ENCODE measurements at places on chromosomes 1 and 21.

DNA sequence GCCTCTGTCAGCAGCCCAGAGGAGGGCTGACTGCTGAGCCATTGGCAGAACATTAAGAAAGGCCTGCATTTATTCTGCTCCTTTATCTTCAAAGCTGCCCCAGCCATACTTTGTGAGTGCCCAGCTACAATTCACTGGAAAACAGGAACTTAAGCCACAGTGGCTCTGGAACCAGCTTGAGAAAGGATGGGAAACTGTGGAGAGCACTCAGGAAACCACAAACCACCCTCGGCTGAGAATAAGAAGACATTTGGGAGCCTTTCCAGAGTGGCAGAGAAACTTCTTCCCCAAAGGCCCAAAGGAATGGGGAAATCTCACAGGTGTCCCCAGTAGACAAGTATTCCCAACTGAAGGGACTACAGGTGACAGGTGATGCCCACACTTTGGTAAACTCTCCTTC, 1.8 kb downstream of the LAMB3 start:
- DNase-seq, result no peak

DNA sequence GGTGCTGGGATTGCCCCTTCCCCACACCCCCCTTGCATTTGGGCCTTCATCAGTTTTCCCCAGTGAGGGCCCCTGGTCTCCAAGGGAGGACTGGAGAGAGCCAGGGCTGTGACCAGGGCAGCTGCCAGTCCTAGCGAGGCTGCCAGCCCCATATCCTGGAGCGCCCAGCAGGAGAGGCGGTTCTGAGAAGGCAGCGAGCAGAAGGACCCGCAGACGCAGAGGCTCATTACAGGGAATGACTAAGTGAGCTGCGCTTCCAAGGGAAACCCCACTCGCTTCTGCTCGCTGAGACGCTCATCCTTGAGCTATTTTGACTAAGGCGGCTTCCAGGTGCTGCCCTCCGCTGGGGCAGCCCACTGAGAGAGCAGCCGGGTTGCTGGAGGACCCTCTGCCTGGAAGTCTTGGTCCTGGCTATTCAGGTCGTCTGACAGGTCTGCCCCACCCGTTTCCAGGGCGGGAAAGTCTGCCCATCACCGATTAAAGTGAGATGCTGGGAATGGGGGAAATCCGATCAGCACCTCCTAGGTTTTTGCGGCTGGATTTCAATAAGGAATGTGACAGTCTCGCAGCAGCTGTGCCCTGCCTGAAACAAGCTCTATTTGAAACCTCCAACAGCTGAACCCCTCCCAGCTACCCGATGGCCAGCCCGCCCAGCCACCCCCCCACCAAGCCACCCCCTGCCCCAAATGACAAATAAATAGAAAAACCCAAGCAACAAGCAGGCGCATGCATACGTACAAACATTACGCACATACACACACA, 2.8 kb downstream of the KCNN3 start:
- DNase-seq, result peak; percentile 15

DNA sequence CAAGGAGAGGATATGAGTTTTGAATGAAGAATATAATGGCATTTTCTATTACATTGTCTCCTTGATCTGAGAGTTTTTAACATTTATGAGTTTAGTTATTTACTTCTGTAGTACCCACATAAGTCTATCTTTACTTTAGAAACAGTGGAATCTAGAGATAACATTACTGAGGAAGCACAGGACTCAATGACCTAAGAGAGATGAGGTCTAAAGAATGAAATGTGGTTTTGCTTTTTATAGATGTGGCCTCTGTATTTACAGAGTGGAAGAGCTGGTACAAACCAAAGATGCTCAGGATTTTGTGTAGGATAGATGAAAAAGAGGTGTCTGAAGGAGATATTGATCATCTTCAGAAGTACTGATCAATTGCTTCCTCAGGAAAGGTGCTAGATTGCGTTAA, 177.3 kb downstream of the KCTD3 start:
- DNase-seq, result no peak

DNA sequence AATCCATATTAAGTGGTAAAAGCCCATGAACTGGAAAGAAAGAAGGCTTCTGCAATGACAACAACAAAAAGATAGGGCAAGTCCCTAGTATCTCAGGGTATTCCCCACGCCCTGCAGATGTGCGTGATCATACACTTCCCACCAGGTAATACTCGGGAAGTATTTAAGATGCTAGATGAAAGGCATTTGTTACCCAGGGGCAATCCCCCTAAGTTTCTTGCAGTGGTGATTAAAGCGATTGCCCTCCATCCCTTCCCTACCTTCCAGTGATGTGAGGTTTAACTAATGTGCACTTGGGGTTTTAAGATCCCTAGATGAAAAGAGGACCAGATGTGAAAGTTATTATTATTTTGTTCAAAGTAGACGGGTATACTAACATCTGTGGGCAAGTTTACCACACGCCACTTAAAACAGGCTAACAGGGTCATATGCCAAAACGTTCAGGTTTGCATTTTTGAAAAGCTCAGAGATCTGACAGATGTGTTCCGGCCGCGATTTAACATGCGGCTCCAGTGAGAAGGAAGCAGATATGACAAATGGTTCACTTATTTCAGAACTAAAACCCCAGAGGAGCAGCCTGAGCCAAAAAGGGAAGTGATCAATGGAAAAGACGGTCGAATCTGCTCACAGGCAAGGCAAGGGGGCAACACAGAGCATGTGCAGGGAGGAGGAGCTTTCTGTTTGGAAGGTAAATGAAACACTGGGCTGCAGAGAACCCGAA, 17.4 kb downstream of the TIAM1 start:
- DNase-seq, result no peak

DNA sequence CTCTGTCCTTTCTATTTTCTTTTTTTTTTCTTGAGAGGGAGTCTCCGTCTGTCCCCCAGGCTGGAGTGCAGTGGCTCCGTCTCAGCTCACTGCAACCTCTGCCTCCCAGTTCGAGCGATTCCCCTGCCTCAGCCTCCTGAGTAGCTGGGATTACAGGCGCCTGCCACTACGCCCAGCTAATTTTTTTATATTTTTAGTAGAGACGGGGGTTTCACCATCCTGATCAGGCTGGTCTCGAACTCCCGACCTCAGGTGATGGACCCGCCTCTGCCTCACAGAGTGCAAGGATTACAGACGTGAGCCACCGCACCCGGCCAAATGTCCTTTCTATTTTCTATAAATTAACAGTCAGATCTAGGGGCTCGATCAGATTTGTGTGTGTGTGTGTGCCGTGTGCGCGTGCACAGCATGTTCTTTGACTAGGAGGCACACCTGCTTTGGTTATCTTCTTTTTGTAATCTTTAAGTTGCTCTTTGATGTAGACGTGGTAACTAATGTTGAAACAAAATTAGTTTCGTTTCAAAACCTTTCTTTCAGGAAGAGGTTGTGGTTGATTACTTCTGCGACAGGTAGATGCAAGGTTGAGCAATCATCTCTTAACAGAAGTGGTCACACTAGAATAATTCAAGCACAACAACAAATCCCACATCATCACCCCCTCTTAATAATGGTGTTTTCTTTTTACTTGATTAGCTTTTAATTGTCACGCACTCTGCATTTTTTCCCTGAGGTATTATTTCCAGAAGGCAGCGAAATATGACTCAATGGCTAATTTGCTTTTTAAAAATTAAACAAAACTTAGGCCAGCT, 779 bp upstream of the DEGS1 start:
- DNase-seq, result no peak

DNA sequence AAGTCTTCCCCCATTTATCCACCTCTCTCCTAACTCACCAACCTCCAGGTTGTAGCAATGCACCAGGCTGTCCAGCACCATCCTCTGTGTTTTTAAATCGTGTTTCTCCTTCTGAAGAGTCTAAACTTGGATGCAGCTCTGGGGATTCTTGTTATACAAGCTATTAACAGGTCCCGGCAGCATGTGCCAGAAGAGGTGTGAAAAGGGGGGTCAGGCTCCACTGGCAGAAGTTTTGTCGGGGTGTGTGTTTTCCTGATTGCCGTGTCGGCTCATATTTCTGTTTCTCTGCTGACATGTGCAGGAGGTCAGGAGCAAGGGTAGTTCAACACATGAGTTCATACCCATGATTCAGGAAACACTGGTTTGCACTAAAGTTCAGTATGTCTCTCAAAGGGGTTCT, 658.6 kb upstream of the CAMK1G start:
- DNase-seq, result no peak

DNA sequence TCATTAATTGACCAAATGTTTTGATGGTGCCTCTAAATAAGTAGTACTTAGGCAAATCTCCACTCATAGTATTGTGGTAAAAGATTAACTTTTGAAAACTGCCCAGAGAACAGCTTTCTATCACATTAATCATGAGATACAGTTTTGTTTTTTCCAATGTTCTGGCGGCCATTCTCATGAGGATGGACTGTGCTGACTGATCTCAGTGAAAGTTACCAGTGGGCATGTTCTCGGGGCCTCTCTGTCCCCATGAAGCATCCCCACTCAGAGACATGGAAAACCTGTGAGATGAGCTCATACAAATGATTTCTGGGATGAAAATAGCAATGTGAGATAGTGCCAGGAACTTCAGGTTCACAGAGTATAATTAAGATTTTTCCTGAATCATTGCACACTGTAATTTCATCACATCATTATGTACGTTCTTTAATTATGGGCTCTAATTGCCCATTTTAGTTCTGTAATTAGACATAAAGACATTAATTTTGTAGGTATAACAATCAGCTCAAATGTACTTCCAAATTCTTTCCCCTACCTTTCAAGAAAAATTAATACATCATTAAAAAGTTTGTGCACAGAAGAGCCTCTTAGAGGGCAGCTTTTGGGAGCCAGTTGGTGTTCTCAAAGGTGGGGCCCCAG, 40.5 kb downstream of the DDR2 start:
- DNase-seq, result no peak

DNA sequence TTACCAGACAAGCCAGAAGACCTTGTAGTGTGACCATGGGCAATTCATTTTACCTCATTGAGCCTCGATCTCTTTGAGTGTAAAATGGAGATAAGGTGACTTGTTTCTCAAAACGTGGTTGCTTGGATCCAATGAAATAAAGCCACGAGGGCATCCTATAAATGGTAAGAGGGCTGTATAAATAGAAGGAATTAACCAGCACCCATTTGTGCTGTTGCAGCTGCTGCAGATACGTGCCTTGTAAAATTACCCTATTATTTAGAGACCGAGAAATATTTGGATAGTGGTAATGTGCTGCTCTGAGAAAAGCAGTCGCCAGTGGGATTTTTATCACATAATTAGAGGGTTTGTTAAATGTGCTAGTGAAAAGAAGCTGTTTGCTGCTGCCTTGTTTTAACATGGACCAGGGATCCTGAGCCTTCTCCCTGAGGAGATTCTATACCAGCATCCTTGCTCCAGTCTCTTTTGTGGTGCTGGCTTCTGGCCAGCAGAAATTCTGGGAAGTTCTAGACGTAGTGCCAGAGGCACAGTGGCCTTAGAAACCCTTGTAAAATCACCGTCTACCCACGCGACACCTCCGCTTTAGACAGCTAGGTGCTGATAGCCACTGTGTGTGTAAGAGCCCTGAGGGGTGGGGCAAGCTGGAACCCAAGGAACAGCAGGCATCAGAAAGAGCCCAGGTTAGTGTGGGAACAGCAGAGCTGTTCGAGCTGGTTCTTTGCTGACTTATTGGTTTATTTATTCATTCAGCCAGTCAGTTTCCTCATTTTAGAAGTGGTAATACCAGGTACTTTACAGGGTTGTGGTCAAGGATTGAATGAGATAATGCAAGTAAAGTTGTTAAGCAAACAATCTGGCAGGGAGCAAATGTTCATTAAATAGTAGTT, 137.5 kb downstream of the NOS1AP start:
- DNase-seq, result no peak

- no peak for DNase-seq
Observed at GRCh38 chr1:51170342-51170741, 65.7 kb upstream of the RNF11 start.

GRCh38 chr1:161261261-161262235, 3.0 kb downstream of the PCP4L1 start:
- DNase-seq, result no peak

All from NCI-H524 treated with DMSO at 0.1 percent for 48 hours (cell line).